ENCODE measurements at places on chromosomes 3 and 15.

DNA sequence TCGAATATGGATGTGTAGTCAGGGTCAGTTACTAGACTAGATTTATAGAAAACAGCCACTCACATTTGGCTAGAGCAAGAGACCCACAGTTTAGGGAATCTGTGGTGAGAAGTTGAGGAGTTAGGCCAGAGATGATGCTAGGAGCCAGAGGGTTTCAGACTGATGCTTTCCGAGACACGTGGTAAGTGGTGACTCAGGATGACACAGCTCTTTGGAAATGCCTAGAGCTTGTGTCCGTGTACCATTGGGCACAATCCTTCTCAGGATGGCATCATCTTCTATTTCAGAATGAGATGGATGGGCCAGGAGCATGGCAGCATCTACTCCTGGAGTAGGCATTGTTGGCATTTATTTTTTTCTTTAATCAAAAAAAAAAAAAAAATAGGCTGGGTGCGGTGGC, 28.5 kb downstream of the PTPRG start:
- no peak for DNase-seq

- DNase-seq = no peak
Observed at GRCh38 chr3:64830681-64831080, 142.9 kb upstream of the ADAMTS9 start.

GRCh38 chr3:137835096-137835495, 71.0 kb downstream of the SOX14 start:
- no peak for DNase-seq

GRCh38 chr15:57582090-57582489, 9.6 kb upstream of the MYZAP start:
- DNase-seq = no peak

DNA sequence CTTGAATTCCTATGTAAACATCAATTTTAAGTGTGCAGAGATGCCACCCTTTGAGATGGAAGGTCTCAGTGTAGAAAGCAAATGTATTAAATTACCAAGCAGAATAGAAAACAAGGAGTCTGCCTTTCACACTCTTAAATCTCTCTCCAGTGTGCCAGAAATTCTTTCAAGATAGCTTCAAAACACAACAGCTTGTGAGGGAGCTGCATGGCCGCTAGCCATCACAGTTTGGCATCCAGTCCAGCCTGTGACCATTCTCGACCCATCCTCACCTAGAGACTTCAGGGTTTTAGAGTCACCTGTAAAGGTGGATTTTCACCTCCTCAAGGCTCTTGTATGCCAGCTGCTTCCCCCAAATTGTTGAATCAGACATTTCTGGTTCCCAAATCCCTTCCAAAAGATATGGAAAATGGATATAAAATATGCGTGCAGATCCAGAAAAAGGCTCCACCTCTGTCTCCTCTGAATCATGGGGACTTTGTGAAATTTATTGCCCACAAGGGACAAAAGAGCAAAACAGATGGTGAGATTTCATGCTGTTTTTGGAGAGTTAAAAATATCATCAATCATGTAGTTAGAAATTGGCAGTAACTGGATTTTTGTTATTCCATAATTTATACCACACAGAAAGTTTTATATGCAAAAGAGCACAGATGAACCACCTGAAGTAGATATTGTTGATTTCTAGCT, 114.2 kb upstream of the THRB start:
- no peak for DNase-seq

DNA sequence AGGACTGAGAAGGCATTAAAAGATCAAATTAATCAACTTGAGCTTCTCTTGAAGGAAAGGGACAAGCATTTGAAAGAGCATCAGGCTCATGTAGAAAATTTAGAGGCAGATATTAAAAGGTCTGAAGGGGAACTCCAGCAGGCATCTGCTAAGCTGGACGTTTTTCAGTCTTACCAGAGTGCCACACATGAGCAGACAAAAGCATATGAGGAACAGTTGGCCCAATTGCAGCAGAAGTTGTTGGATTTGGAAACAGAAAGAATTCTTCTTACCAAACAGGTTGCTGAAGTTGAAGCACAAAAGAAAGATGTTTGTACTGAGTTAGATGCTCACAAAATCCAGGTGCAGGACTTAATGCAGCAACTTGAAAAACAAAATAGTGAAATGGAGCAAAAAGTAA, 149.7 kb upstream of the LRRFIP2 start:
- no peak for DNase-seq

- DNase-seq = no peak
Observed at GRCh38 chr3:14522129-14522691, 17.9 kb downstream of the GRIP2 start.

GRCh38 chr3:13289771-13290285, 130.3 kb downstream of the NUP210 start:
- no peak for DNase-seq

GRCh38 chr15:63045879-63046278, 3.3 kb downstream of the TPM1 start:
- no peak for DNase-seq

DNA sequence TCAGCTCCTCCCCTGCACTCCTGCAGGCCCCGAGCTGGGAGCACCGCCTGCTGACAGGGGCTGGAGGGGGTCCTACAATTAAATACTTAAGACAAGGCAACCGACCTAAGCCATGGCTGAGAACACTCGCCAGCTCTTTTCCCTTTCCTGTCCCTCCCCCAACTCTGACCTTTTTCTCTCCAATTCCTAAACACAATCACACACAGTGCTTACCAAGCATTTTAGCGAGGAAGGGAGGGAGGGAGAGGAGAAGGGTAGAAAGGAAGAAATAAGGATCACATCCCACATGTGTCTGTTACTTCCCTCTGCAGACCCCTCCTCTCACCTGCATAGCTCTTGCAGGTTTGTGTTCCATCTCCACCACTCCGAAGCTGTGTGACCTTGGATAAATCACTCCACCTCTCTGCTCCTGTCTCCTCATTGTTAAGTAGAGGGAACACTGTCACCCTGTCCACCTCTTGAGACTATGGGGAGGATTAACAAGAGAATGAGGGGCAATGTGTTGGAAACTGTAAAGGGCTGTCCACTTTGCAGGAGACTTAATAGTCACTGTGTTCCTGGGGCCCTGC, 63.6 kb downstream of the CYP11A1 start:
- DNase-seq = no peak

GRCh38 chr3:64575211-64575844, 112.5 kb downstream of the ADAMTS9 start:
- DNase-seq = no peak

DNA sequence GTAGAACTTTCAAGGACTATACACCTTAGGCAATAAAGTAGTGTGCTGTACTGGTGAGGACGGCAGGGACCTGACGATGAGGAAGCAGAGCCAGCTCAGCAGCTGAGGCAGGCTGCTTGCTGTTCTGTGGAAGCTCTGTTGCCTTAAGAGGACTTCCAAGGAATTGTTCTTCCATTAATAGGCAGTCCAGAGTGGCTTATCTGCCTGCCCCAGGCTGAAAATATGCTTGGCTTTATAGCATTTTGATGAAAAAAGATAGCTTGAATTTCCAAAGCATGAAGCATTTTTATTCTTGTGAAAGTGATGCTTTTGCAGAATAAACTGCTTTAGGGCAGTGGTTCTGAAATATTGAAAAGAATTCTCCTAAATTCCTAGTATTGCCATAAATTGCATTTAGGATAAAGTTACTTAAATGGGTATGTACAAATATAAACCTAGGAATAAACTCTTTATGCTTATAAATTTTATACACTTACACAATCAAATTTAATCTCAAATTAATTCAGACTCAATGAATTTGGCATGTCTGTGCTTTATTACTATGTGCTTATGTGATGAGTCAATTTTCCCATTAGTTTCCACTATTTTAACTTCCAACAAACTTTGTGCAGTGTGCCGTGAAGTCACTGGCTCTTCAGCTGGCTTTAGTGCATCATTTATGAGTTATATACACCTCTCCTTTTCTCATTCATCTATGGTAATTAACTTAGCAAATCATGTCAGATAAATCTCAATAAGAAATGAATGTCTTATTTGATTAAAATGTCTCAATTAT, 231.0 kb upstream of the RASGRP1 start:
- no peak for DNase-seq

DNA sequence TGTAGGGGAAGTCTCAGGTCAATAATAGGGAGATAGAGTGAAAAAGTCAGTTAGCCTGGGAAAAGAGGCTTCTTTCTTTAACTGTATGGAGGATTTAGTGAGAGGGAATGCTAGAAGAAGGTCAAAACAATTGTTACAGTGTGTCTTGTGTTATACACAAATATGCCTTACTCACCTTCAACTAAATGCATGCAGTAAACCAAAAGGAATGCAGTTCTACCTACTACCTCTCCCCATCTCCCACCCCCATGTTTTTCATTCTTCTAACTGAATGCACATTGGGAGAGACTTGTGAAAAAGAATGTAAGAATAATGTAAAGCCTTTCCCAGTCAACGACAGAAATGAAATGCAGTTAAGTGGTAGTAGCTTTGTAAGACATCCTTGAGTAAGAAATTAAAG, 33.8 kb downstream of the CCDC66 start:
- DNase-seq = no peak

DNA sequence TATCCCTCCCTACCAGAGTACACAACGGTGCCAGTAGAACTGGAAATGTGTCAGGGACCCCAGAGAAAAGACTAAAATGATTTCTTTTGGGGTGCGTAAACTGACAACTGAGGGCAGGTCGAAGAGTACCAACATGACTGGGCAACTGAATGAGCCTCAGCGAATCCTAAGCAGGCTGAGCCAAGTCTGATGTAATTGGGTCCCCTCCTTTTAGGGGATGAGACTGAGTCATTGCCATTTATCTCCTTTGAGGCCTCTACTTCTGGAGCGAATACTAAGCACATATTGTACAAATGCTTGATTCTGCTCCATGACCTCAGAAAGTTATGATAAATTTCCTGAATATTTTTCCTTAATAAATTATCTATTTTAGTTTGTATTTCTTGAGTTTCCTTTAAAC, 17.3 kb upstream of the GPR156 start:
- DNase-seq = no peak

GRCh38 chr3:144229953-144230352, 258.3 kb downstream of the DIPK2A start:
- DNase-seq = no peak

- no peak for DNase-seq
Observed at GRCh38 chr15:94749811-94750617, 518.7 kb downstream of the MCTP2 start.

Data from effector CD4-positive, alpha-beta T cell (primary cell).